ENCODE measurements at places on chromosomes 3 and 15.

DNA sequence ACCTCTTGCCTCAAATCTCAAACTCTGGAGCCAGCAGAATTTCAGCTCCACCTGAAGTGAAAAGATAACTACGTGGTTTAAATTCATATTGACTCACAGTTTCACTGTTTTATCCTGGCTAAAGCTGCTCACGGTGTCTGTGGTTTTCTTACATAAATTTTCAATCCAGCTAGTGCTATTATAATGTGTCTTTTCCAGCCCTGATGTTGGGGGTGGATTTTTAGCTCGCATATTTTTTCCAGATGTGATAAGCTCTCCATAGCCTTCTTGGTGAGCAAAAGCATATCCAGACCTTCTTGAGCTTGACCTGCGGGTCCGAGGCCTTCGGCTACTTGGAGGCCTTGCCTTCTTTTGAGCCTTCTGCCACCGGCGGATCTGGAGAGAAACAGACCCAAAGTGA is 239.3 kb downstream of the DTWD1 start:
- no peak for DNase-seq

GRCh38 chr15:53208751-53209150 is 418.6 kb upstream of the ONECUT1 start:
- DNase-seq: no peak

- DNase-seq: no peak
Measured at GRCh38 chr3:127226946-127227842, 34.3 kb downstream of the PRR23E start.

DNA sequence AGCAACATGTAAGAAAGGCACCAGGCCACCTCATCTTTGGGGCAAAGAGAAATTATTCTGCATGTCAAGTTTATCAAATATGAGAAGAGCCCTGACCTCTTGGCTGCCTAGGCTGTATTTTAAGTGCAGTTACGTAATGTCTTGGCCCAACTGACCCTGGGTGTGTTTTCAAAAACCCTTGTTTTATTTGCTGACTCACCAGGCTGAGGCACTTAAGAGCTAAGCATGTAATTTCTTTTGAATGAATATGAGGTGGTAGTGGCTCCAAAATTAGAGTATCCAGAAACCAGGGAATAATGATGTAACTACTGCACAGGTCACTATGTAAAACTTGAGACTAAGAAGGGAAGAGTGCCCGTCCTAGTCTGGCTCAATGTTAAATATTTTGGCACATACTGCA is 24.3 kb downstream of the PGPEP1L start:
- no peak for DNase-seq

- no peak for DNase-seq
Measured at GRCh38 chr3:44870375-44871061, 3.9 kb upstream of the TGM4 start.

- DNase-seq: no peak
Measured at GRCh38 chr3:44966795-44967278, 9.1 kb downstream of the ZDHHC3 start.

DNA sequence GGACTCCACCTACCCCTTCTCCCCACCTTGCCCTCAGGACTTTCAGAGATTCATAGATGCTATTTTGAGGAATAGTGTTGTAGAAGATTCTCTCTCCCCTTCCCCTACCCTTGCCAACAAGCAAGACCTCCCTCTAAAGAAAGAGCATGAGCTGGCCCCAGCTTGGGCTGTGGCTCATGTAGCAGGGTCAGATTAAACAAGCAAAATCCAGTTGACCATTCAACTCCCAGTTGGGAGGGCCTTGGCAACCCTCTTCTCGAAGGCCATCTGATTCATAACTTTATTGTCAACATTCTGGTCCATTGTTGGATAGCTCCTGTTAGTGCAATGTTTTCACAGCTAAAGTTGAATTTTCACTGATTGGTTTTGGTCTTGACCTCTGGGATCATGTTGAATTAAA is 41.1 kb downstream of the TNFAIP8L3 start:
- DNase-seq: no peak

DNA sequence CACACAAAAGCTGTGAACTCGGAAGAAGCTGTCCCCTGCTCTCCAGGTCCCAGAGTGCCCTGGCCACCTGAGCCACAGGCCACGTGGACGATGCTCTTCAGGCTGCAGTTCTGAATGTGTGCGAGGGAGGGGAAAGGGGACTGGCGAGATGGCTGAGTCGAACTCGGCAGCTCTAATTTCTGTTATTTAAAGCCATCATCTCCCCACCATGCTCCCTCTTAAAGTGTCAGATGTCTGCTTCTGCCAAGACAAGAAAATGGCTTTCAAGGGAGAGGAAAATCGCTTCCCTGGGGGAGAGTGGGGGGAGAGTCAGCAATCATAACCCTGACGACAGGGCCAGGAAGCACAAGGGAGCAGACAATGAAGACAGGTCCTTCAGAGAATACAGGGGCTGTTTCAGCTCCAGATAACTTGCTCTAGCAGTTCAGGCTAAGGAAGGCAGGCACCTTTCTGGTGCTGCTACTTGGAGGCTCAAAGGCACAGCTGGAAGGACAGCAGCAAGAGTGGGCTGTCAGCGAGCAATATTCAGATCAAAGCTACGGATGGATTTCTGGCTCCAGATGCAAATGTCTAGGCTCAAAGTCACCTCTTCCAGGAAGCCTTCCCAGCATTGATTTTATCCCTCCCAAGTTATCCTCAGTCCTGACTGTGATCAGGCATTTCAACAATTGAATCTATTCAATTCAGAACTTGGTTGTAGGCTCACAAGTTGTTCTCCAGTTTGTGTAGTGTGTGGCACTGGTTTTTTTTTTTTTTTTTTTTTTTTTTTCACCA is 15.5 kb upstream of the CCDC33 start:
- no peak for DNase-seq
